ENCODE measurements at places on chromosomes 16 and 17.

GRCh38 chr16:7990626-7991260 lies 599.6 kb downstream of the TMEM114 start:
- no peak for DNase-seq

GRCh38 chr17:965311-965989 lies 14.1 kb downstream of the NXN start:
- no peak for DNase-seq

DNA sequence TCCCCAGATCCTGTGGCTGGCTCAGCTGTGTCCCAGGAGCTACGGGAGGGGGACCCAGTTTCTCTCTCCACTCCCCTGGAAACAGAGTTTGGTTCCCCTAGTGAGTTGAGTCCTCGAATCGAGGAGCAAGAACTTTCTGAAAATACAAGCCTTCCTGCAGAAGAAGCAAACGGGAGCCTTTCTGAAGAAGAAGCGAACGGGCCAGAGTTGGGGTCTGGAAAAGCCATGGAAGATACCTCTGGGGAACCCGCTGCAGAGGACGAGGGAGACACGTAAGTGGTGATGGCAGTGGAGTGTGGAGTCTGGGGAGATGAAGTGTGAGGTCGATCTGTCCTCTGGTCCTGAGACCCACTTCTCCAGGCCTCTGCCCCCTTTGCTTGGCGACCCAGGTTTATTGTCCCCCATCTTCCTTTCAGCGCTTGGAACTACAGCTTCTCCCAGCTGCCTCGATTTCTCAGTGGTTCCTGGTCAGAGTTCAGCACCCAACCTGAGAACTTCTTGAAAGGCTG lies 585 bp downstream of the WRAP53 start:
- no peak for DNase-seq

DNA sequence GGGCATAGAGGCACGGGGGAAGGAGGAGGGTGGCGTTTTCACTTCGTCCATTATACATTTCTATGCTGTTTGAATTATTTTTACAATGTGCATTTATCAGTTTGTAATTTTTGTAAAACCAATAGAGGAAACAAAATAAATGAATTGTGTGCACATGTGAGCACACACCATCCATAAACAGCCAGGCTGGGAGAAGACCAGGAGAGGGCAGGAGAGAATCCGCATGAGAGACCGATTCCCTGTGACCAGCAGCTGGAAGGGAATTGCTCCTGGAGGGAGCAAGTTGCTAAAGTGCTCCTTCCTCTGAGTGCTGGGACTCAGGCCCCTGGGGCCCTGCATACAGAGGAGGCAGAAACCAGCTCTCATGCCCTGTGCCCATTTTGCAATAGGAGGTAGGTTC lies 126.0 kb downstream of the ABCC12 start:
- DNase-seq, result no peak

- no peak for DNase-seq
Observed at GRCh38 chr16:3878610-3879009, 1.9 kb downstream of the CREBBP start.

GRCh38 chr17:38864636-38865398 lies 5.0 kb upstream of the LASP1 start:
- no peak for DNase-seq

DNA sequence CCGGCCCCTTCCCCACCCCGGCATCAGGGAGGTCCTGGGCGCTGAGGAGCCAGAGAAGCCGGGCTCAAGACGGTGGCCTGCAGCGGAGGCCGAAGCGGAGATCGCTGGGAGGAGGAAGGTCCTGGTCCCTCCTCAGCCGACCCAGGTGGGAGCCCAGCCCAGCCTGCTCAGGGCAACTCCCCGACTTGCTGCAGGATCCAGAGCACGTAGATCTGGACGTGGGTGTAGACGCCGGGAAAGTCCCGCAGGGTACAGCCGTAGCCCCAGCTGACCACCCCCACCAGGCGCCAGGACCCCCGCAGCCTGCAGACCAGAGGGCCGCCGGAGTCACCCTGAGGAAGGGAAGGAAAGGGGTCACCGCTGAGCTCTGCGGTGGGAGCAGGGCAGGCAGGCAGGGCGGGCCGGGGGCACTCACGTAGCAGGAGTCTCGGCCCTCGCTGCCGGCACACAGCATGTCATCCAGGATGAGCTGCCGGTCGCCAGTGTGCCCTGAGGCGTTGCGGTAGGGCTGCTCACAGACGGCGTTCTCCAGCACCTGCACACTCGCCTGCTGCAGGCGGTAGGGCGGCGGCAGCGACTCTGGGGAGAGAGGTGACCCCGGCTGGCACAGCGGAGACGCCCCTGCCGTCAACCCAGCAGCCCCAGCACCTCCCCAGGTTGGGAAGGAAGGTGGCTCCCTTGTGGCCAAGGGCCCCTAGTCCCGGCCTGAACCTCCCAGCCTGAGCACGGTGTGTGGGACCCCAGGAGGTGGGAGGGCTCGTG lies 5.4 kb downstream of the TPSD1 start:
- DNase-seq, result no peak

GRCh38 chr17:14755002-14755401 lies 454.1 kb downstream of the HS3ST3B1 start:
- DNase-seq, result no peak

GRCh38 chr17:20191056-20191455 lies 181.9 kb downstream of the SPECC1 start:
- peak; percentile 59 for DNase-seq

- no peak for DNase-seq
Observed at GRCh38 chr16:20122011-20122410, 48.3 kb upstream of the GPR139 start.

DNA sequence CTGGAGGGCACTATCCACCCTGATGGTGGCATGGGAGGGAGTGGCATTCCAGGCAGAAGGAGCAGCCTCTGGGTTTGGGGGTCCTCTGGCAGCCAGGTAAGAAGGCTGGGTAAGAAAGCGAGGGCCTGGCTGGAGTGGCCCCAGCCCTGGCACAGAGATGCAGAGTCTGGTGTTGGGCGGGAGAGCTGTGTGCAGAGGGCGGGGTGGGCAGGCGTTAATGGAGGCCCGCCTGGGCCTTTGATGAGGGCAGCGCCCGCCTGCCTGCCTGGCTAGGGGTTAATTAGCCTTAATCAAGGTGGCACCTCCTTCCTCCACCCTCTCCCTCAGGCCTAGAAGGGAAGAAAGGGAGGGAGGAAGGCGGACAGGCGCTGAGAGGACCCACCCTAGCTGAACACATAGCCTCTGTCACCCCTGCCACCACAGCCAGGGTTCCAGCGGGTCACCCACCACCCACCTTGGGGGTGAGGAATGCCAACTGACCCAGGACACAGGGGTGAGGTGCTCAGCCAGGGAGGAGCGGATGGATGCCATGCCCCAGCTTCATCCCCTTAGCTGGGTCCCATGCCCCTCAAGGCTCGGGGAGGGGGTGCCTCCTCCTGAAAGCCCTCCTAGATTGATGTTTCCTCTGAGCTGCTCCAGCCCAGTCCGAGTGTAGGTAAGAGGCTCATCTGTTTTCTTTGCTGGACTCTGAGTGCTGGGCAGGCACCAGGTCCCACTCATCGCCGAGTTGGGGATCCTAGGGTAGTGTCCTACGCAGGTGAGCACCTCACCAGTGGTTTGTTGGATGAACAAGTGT lies 13.4 kb upstream of the FAM83G start:
- DNase-seq, result no peak

- DNase-seq, result no peak
Observed at GRCh38 chr16:761625-762513, 1.3 kb downstream of the MSLN start.

GRCh38 chr17:29179232-29180033 lies 765 bp downstream of the MYO18A start:
- DNase-seq, result no peak

- no peak for DNase-seq
Observed at GRCh38 chr17:73030995-73031394, 61.5 kb downstream of the SLC39A11 start.

DNA sequence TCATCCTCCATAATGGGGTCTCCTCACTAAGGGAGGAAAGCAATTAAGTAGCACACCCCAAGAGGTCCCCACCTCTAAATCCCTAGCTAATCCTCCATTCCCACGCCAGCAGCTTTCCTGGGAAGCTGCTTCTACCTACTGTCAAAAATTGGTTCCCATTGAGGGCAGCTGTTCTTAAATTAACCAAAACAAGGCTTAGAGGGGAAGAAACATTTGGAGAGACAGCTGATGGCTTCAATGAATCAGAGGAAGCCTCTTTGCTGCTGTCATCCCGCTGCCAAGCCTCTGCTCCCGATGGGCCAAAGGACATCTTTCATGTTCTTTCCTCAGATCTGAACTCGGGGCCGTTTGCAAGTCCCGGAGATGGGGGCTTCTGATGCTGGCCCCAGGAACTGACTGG lies 26.6 kb downstream of the AIPL1 start:
- DNase-seq, result no peak

DNA sequence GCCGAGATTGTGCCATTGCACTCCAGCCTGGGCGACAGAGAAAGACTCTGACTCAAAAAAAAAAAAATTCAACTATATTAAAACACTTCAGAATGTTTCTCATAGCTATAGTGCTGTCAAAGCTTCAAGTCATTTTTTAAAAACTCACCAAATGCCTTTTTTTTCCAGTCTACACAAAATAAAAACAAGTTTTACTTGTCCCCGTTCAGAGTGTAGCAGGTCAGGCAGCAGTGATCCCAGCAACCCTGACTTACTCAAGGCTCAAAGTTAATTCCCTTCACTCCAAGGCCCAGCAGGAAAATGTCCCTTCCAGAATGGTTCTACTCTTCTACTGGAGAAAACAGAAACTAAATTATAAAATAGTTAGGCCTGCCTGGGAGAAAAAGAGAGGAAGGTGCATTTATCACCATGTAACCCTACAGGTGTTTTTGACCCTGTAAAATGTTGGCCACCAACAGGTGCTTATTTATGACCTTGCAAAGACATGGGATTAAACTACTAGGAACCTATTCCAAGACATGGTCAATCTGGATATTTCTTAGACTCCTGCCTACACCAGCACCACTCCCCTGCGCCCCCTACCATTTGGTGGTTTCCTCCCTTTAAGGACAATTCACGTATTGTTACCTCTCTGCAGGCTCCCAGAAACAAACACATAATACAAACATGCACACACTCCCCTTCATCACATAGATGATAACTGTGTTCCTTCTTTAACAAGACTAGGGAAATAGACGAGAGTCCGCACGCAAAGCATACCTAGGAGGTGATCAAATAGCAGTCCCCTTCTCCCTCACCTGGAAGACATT lies 5.4 kb downstream of the AMFR start:
- no peak for DNase-seq

- DNase-seq, result no peak
Observed at GRCh38 chr17:56602292-56603130, 9.0 kb downstream of the NOG start.

GRCh38 chr17:64459284-64459747 lies 10.4 kb downstream of the MILR1 start:
- DNase-seq, result no peak

DNA sequence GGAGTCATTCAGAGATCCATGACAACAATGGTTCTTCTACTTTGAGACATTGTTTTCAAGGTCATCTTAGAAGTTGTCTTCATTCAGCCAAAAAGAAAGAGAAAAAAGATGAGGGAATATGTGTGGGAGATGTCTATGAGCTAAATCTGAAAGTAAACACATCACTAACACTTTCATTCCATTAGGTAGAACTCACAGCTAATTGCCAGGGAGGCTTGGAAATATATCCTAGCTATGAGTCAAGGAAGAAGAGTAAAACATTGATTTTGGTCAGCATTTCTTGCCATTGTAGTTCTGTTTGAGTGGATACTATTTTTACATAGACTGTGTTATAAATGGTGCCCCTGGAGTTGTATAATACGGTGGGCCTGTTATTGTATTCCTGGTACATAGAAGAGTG lies 316.4 kb upstream of the MYOCD start:
- no peak for DNase-seq

- DNase-seq, result no peak
Observed at GRCh38 chr16:5601957-5602356, 504.4 kb upstream of the EEF2KMT start.

GRCh38 chr16:16150117-16150877 lies 73.0 kb downstream of the ABCC6 start:
- DNase-seq, result no peak

GRCh38 chr17:30831257-30831656 lies 509 bp upstream of the ATAD5 start:
- DNase-seq, result no peak

GRCh38 chr17:67682196-67682595 lies 35.5 kb upstream of the NOL11 start:
- no peak for DNase-seq

DNA sequence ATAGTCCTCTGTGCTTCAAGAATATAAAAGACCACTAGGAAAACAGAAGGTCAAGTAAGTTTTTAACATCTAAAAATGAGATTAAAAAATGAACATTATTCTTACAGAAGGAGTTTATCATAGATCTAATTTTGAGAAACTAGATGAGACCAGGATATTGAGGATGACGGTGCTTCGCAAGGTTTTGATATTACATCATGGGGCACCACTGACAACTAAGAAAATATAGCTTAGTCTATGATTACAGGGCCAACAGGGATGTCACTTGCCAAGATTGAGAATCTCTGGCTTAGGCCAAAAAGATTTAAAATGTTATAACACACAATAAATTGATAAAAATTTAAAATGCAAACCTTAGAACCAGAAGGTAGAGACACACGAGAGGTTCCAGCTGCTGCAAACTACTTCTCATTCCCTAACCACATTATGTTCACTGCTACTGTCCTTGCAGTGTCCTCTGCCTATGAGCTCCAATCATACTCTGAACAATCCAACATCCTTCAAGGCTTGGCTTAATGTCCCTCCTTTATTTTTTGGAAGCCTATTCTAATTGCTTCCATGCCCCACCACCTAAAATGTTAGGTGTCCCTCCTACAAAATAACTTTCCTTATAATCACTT lies 33.2 kb downstream of the USP32 start:
- DNase-seq, result no peak

All from fibroblast of skin of left biceps (primary cell).